ENCODE measurements at places on chromosomes 6 and 20.

DNA sequence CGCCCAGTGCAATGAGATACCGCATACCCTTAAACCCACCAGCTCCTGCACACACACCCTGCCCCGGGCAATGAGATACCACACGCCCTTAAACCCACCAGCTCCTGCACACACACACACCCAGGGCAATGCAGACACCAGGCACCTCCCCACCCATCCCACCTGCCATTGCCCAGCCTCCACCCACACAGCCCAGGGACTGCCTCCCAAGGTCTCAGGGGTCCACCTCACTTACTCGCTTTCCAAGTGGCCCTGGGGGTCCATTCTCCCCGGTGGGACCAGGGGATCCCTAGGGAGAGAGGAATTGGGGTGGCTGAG is 24.0 kb downstream of the COL11A2 start:
- H3K27ac ChIP-seq: no peak overlapping the region
- H3K4me1 ChIP-seq: no peaks in the 10 kb centered on the region
- H3K4me3 ChIP-seq: no peak overlapping the region
- no peak for DNase-seq
- no peaks in the 10 kb centered on the region for H3K27me3 ChIP-seq

- H3K4me3 ChIP-seq: no peak overlapping the region
- no peaks in the 10 kb centered on the region for H3K4me1 ChIP-seq
- no peak overlapping the region for H3K27ac ChIP-seq
- DNase-seq: no peak
Measured at GRCh38 chr6:142722841-142723240, 222.1 kb downstream of the HIVEP2 start.

GRCh38 chr20:34639755-34640222 is 37.1 kb downstream of the PIGU start:
- no peaks in the 10 kb centered on the region for H3K36me3 ChIP-seq
- no peaks in the 10 kb centered on the region for H3K27me3 ChIP-seq
- H3K27ac ChIP-seq: peak overlapping the region; percentile 43
- H3K4me1 ChIP-seq: no peaks in the 10 kb centered on the region
- H3K4me3 ChIP-seq: no peak overlapping the region

DNA sequence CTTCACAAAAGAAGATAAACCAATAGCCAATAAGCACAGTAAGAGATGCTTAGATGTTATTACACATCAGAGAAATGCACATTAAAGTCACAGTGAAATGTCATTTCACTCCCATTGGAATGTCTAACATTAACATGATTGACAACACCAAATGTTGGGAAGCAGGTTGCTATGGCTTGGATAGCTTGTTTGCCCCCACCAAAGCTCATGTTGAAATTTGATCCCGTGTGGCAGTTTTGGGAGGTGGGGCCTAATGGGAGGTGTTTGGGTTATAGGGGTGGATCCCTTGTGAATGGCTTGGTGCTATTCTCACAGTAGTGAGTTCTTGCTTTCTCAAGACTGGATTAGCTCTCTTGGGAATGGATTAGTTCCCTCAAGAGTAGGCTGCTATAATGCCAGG is 44.8 kb downstream of the MRAP2 start:
- H3K4me3 ChIP-seq: no peak overlapping the region
- DNase-seq: no peak
- H3K36me3 ChIP-seq: no peaks in the 10 kb centered on the region
- H3K27me3 ChIP-seq: no peaks in the 10 kb centered on the region
- H3K4me1 ChIP-seq: no peaks in the 10 kb centered on the region

DNA sequence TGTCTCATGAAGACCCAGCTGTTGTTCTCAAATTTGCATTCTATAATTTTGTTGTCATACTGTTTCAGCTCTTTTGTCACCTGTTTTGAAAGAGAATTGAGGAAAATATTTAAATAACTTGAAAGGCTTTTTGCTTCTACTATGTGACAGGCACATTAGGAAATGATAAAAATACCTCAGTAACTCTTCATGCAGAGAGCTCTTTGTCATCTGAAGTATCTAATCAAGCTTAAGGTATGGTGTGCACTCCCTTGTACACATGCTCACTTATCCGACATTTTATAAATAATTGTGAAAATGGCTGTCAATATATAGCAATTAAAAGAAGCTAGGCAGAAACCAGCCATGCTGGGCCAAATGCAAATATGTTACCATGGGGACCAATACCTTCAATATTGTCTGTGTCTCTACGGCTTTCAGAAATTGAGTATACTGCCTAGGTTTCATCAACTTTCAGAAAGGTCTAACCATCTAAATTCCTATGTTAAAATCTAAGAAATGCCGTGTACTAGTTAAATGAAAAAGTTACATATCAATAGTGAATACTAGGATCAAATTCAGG is 349.0 kb downstream of the RNGTT start:
- H3K4me3 ChIP-seq: no peak overlapping the region
- no peak for DNase-seq
- no peaks in the 10 kb centered on the region for H3K27me3 ChIP-seq
- H3K27ac ChIP-seq: no peak overlapping the region

GRCh38 chr20:32964575-32964974 is 39.7 kb downstream of the SUN5 start:
- H3K27me3 ChIP-seq: no peaks in the 10 kb centered on the region
- no peak overlapping the region for H3K27ac ChIP-seq

- H3K36me3 ChIP-seq: no peaks in the 10 kb centered on the region
- H3K27me3 ChIP-seq: no peaks in the 10 kb centered on the region
- DNase-seq: no peak
- H3K4me3 ChIP-seq: no peak overlapping the region
- no peaks in the 10 kb centered on the region for H3K4me1 ChIP-seq
Measured at GRCh38 chr6:27062755-27063154, 184.7 kb upstream of the PRSS16 start.

- H3K27me3 ChIP-seq: no peaks in the 10 kb centered on the region
- no peaks in the 10 kb centered on the region for H3K36me3 ChIP-seq
- H3K4me3 ChIP-seq: no peak overlapping the region
- no peaks in the 10 kb centered on the region for H3K4me1 ChIP-seq
Measured at GRCh38 chr6:41651962-41652657, 13.8 kb downstream of the MDFI start.

DNA sequence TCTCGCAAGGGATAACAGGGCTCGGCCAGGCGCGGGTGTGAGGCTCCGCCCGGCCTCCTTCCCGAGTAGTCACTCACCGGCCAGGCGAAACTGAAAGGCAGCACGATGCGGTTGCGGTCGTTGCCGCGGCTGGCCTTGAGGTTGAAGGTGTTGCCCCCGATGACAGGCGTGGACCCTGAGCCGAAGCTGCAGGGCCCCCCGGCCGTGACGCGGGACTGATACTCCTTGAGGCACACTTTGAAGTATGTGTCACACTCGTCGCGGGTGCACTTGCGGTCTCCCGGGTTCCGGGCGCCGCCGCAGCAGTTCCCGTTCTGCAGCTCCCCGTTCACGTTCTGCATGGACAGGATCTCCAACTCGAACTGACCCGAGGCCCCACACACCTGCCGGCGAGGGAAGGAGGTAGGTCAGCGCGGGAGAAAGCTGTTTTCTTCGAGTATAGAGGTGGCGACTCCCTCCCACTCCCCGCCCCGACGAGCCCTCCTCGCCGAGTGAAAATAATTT is 1.1 kb downstream of the JAG1 start:
- H3K27me3 ChIP-seq: no peaks in the 10 kb centered on the region
- no peaks in the 10 kb centered on the region for H3K36me3 ChIP-seq
- DNase-seq: peak; percentile 73
- peak overlapping the region; percentile 98 for H3K27ac ChIP-seq
- peak overlapping the region; percentile 77 for H3K4me3 ChIP-seq

Data from thyroid gland (tissue), 4 donors.